Tibial artery (tissue), 4 donors: ENCODE measurements at places on chromosomes 7 and 10.

DNA sequence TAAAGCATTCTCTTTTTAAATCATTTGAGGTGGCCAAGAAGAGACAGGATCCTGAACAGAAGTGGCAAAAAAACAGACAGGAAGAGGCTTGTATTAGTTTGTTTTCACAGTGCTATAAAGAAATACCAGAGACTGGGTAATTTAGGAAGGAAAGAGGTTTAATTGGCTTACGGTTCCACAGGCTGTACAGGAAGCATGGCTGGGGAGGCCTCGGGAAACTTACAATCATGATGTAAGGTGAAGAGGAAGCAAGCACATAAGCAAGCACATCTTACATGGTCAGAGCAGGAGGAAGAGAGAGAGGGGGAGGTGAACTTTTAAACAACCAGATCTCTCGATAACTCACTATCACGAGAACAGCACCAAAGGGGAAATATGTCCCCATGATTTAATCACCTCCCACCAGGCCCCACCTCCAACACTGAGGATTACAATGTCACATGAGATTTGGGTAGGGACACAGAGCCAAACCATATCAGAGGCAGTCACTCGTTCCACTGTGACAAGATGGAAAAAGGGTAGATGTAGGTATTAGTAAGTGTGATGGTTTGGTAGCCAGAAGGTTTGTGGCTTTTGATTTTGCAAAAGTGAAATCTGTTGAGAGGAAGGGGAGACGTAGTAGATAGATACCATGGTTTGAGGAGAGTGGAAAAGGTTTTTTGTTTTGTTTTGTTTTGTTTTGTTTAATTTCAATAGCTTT is 5.1 kb downstream of the MSRB2 start:
- DNase-seq, result no peak

- DNase-seq, result no peak
Measured at GRCh38 chr7:94088560-94088959, 84.4 kb upstream of the BET1 start.

GRCh38 chr10:46052057-46052790 is 6.2 kb upstream of the MSMB start:
- no peak for DNase-seq

DNA sequence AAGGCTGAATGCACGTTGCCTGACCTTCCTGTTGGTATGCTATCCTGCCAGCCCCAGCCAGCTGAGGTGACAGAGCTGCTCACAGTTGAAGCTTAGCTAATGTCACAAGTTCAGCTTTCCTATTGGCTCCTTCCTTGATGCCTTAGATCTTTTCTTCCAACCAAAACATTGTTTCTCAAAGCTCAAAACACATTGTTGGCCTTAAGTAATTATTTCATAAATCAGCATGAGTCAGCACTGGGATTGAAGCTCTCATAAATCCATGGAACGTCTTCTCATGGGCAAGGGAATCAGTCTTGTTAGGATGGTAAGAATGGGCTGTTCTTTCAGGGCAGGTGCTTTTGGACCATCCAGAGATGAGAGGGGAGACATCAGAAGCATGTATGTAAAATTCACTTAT is 128.1 kb upstream of the SAMD8 start:
- DNase-seq, result no peak
